Stimulated activated CD4-positive, alpha-beta T cell treated with anti-CD3 and anti-CD28 coated beads, TNF-alpha, amount 100 ng/mL, for 48 hours (primary cell): ENCODE measurements at places on chromosomes 11 and 22.

DNA sequence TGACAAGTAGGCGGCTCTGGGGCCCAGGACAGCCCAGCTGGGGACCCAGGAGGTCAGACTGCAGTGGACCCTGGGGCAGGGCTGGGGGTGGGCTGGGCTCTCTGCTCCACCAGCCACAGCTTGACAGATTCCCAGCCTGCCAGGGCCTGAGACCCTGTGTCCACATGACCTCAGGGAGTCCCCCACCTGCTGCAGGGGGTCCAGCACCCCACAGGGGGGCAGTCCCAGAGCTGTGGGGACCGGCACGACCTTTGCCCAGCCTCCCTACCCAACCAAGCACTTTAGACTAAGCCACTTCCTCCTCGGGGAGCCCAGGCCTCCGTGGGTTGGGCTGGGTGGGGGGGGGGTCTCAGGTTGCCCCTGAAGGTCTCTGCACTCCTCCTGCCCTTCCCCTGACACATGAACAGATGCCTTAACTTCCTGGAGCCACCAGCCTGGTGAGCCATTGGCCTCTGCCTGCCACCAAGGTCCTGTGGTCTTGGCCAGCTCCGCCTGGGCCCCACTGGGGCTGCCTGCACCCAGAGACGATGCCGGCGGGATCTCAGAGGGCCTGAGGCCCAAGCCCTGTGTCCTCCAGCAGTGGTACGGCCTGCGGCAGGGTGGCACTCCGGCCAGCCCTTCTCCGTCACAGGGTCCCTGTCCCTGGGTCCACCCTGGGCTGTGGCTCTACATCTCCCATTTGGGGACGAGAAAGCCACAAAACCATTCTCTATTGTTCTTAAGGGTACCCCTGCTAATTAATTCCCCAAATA, 3.4 kb downstream of the CCDC188 start:
- DNase-seq: no peak

DNA sequence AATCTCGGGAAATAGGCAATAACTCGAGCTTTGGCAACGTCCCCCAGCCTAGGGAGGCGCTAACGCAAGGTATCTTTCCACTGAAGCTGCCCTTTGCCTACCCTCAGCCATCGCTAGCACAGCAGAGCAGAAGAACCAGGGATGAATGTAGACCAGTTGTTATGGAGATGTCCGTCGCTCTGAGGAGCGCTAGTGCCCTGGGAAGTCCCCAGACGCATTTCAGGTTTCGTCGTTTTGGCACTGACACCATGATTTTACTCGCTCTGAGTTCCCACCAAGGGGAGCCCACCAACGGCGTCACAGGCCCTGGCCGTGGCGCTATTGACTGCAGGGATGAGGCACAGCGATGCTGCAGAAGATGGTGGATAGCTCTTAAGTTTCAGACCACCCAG, 22.7 kb upstream of the BDNF start:
- DNase-seq: no peak

DNA sequence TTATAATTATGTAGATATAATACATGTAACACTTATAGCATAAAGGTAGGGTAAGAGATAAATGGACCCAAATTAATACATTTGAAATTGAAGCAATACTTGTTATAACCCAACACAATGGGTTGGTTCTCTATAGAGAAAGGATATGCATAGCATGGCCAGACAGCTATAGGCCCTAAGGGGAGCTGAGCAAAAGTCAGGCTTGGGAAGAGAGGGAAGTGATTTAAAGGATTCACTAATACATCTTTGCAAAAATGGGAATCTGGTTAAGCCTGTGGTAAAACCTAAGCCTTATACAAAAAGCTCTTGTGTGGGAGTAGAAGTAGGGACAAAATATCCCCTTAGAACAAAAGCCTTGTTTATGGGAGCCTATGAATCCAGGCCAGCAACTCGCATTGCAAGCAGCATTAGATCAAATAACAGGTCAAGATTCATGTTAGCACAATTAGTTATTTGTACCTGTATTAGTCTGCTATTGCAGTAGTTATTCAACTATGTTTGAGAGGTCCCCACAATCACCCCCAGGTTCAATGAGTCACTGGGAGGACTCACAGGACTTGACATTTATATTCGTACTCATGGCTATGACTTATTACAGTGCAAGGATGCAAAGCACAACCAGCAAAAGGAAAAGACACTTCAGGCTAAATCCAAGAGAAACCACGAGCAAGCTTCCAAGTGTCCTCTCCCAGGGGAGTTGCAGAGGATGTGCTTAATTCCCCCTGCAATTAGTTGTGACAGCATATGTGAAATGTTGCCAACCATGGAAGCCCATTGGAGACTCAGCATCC, 144.7 kb upstream of the LMO1 start:
- DNase-seq: no peak

- no peak for DNase-seq
Observed at GRCh38 chr22:25482868-25483639, 81.4 kb upstream of the GRK3 start.

DNA sequence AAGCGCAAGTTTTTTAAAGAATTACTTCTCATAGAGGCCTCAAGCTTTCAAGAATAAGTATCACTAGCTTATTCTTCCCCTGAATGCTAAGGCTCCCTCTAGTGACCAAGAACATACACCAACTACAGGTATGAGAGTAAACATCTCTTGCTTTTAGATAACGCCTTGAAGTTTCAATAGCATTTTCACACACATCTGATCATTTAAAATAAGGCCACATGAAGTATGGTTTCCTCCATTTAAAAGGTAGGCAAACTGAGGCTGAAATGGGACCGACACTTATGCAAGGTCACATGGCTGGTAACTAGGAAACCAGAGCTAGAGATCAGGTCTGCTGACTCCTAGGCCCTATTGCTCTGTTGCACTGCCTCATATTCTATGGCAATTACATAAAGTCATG, 66.5 kb downstream of the CCDC34 start:
- no peak for DNase-seq

DNA sequence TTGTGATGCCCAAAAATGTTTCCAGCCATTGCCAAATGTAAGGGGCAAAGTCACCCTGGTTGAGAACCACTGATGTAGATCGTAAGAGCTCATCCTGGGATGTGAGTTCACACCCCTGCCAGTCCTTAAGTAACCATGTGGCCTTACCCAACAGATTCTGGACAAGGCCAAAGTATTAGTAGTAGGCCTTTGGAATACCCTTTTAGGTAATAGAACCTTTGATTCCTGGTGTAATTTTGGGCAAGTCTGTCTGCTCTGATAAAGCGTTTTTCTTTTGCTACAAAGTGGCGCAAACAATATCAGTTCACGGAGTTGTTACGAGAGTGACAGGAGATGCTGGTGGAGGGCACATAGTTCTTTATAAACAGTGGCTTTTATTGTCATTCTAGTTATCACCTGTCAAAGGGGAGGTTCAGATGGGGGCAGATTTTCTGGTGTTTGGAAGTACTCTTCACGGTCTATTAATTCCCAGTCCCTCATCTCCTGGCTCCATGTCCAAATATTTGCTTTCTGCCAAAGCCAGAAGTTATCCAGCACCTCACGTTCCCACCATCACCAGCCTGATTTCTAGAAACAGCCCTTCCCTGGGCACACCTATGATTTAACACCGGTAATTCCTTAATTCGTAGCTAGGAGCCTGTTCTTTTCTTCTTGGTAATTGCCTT, 73.8 kb upstream of the CRYBB3 start:
- no peak for DNase-seq

DNA sequence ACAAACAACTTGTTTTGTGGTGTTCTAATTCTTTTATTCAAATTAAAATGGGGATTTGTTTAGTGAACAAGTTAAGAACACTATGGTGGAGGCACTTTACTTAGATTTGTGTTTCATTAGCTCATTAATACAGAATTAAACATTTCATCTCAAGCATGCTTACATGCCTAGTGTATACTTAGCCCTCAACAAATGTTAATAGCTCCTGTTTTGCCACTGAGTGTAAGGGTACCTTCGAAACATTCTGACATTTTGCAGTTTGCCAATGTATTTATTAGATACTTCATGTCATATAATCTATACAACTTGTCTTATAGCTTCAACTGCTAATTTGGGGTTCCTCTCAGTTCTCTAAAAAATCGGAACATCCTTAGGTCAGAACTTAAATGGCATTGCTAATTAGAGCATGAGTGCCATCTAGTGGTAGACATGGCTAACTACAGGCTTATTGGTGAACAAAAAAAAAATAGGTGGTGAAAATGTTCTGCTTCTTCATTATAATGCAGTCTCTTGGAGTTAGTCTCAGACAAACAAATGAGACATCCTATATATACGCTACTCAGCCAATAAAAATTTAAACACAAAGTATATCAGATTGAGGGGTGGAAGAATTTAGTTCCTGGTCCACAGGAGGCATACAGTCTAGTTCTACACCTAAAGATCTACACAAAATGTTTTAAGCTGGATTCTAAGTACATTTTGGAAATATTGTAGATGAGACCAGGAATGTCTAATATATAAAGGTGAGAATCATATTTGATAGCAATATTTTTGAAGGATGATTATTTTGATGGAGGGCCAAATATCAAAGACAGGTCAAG, 4.9 kb upstream of the CNTN5 start:
- no peak for DNase-seq

- no peak for DNase-seq
Observed at GRCh38 chr11:65898656-65899355, 1.4 kb downstream of the FOSL1 start.

DNA sequence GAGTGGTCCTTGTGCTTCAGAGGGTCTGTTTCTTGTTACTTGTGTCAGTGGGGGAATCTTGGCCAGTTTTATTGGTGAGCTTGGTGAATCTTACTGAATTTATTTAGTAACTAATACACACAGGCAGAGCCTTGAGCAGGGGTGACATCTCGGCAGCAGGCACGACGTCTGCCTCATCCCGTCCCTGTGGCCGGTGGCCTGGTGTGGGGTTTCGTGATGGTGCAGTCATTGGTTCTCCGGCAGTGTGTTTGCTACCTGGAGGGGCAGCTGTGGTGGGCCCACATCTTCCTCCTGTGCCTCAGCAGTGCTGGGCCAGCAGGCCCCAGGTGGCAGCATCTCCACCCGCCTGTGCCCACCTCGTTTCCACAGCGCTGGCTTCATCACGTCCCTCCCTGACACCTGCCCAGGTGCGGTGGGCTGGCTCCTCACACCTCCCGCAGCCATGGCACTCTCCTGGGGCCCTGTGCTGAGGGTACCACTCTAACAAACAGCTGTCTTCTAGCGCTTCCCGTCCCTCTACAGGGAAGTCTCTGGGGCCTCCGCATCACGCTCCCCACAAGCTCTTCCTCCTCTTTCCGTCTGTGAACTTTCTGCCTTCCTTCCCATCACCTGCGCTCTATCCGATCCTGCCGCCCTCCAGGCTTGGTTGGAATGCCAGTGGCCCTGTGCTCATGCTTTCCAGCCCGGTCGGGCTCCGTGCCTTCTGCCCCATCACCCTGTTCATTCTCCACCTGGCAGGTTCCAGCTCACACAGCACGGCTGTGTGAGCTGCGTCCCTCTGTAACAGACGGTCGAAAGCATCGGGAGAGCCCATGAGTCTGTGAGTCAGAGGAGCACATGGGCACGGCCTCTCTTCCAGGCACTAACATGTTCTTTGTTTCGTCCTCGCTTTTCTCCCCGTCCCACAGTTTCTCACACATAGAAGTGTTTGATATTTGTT, 203.4 kb downstream of the TBC1D22A start:
- DNase-seq: no peak

DNA sequence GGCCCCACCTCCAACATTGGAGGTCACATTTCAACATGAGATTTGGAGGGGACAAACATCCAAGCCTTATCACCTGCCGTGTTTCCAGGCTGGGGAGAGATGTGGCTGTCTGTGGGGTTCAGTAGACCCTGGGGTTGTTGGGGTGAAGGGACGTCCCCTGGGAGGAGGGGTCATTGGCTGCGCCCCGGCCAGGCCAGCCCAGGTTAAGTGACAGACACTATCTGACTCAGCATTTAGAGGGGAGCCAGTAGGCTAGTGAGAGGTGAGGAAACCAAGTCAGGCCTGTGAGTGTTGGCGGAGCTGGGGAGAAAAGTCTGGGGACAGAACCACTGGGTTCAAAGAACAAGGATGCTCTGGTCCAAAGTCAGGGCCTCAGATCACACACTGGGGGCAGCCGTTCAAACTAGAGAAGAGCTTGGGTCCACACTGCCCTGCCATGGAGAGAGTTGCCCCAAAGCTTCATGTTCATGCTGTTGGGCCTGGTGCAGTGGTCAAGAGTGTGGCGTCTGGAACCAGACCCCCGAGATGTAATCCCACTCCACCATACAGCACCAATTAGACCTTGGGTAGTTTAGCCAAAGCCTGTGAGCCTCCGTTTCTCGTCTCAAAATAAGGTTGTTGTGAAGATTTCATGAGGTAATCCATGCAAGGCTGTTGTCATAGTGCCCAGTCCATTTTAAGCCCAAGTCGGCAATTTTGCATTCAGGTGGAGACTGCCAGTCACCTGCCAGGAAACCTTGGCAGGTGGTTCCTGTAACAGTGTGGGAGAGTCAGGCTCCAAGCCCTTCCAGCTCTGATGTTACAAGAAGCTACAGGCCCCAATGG, 1289.6 kb downstream of the TBC1D22A start:
- no peak for DNase-seq

DNA sequence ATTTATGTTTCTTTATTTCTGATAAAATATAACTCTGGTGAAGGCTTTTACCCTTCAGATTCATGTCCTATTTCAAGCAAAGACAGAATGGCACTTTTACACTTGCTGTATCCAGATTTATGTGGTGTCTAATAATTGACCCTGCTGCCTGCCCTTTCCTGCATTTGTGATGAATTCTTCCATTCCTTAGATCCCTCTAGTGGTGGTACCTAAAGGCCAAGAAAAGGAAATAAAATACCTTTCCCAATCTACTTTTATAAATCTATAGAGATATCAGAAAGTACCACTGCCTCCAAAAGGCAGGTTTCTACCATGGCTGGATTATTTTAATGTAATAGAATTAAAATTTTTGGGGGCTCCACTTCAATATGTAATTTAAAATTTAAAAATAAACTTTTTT, 34.2 kb downstream of the CCDC81 start:
- DNase-seq: no peak

- DNase-seq: no peak
Observed at GRCh38 chr11:120613264-120614226, 102.0 kb downstream of the GRIK4 start.

- DNase-seq: no peak
Observed at GRCh38 chr11:62974848-62975522, 9.8 kb downstream of the SLC22A6 start.

- DNase-seq: no peak
Observed at GRCh38 chr11:111761036-111761435, 5.2 kb downstream of the PPP2R1B start.

GRCh38 chr11:116778556-116778955, 5.8 kb upstream of the BUD13 start:
- DNase-seq: no peak

GRCh38 chr22:45670981-45671782, 452 bp upstream of the ATXN10 start:
- DNase-seq: no peak

- DNase-seq: no peak
Observed at GRCh38 chr22:27836181-27836580, 34.6 kb upstream of the MN1 start.

DNA sequence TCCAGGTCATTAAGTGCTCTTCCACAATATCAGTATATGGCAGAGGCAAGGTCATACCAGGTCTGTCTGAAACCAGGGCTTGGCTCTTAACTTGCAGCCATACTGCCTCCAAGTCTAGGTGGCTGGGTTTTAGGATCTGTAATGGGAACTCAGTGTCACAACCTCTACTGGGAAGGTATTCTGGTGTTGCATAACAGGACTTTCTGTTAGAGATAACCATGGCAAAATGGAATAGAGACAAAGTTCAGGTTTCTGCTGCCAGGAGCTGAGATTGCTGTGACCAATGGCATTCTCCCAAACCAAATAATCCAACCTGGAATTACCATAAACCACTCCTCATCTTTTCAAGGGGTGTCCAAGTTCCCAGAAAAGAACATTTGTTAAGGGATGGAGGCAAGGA, 6.8 kb upstream of the SAA1 start:
- no peak for DNase-seq

GRCh38 chr11:29389793-29390192, 627.0 kb downstream of the KCNA4 start:
- DNase-seq: no peak
